KG1 (cell line): ENCODE measurements at places on chromosomes 16 and 17.

DNA sequence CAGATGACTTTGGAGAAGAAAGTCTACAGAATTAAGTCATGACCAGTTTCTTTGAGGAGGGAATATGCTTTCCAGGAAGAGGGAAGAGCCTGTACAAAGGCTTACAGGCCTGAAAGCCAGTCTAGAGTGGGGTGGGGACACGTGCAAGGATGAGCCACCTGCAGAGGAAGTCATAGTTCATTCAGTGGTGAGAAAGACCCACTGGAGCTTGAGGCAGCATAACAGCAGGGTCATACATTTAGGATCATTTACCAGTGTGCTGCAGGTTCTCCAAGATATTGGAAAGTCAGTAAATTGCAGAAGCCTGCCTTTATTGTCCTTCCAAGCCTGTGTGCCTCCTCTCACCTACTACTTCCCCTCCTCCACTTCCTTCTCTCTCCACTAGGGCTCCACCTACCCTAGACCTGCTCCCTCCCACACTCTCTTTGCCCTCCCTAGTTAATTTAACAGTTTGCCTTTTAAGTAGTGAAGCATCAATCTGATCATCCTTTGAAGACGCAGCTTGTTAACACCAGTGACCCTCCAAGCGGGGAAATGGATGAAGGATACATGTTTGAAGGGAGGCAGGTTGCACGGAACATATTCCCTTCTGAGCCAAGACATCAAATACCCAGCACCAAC, 40.2 kb downstream of the CDRT15 start:
- no peak for DNase-seq

DNA sequence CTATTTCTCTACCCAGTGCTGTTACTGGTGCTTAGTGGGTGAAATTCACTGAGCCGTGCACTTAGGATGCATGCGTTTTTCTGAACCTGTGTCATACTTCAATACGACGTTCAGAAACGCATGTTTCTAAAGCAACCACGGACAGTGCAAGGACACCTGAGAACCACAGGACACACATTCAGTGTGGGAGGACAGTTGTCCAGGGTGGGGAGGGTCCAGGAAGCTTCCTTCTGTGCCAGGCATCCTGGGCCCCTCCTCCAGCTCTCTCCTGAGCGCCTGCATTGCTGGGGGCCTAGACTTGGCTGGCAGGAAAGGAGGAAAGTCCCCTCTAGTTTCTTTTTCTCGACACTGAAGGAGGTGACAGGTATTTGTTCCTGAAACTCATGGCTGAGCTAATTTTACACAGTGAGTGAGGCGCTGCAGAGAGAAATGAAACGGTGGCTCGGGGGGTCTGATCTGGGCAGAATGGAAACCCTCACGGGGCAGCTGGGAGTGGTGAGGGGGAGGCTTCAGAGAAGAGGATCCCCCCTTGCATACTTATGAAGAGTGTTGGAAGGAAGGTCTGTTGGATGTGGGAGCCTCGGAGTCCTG, 89.9 kb downstream of the IRF8 start:
- DNase-seq, result no peak

- no peak for DNase-seq
Observed at GRCh38 chr16:85017151-85017550, 5.8 kb upstream of the ZDHHC7 start.

GRCh38 chr16:74850027-74850426, 75.4 kb upstream of the FA2H start:
- DNase-seq, result no peak

GRCh38 chr17:80815151-80815681, 176.4 kb upstream of the CHMP6 start:
- DNase-seq, result no peak

DNA sequence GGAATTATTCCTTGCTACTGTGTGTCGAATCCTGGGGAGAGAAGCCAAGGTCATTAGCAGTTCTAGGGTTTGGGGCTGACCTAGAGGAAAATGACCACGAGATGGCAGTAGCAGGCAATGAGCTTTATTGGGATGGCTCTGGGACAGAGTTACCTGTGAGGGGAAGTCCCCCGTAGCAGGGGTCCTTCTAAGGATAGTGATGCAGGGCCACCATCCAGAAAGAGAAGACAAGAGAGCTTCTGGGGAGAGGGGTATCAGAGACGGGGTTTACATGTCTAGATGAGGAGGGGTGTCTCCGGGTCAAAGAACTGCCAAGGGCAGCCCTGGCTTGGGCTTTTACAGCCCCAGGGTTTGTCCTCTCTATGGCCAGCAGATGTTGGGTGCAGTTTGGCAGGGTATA, 6.4 kb upstream of the GGT6 start:
- DNase-seq, result no peak

GRCh38 chr17:49842371-49842770, 5.5 kb downstream of the TAC4 start:
- DNase-seq, result no peak

DNA sequence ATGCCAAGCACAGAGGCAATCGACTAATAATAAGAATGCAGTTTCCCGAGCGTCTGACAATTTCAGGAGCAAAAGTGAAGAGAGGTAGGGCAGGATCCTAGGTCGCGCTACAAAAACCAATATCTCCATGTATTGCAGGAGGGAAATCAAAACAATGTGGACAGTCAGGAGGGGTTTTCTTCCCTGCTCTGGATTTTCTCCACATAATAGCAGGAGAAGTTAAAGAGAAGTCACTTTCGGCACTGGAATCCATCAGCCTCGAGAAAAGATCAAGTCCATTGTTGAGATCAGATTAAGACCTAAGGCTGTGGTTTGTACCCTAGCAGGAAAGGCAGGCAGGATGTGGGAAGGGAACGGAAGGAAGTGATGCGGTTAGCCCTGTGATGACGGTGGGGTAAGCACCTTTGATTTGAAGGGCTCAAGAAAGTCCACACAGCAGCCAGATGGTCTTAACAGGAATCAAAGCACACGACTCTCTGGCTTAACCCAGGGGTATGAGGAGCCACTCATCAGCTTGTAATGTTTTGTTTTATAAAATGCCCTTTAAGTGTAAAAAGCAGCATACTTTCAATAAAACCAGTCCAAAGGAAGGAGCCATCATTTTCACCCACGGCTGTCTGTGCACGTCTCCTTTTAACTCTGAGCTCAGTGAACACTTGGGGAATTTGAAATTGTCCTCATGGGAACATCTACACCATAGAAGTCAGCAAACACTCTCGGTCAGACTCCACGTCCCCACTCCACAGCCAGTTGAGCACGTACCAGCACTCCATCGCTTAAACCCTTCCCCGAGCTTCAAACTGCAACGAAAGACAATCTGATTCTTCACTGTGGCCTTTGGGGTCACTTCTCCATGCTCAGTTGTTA, 15.8 kb upstream of the AKTIP start:
- peak; percentile 59 for DNase-seq

- DNase-seq, result no peak
Observed at GRCh38 chr16:75254359-75254837, 3.0 kb upstream of the BCAR1 start.

GRCh38 chr16:31485571-31485970, 2.6 kb downstream of the SLC5A2 start:
- no peak for DNase-seq
